ENCODE measurements at places on chromosomes 7 and 10. TPM values are rescaled to one million over a fixed set of nuclear protein-coding genes. Genes with fewer than 3 reads are reported as not detected.

DNA sequence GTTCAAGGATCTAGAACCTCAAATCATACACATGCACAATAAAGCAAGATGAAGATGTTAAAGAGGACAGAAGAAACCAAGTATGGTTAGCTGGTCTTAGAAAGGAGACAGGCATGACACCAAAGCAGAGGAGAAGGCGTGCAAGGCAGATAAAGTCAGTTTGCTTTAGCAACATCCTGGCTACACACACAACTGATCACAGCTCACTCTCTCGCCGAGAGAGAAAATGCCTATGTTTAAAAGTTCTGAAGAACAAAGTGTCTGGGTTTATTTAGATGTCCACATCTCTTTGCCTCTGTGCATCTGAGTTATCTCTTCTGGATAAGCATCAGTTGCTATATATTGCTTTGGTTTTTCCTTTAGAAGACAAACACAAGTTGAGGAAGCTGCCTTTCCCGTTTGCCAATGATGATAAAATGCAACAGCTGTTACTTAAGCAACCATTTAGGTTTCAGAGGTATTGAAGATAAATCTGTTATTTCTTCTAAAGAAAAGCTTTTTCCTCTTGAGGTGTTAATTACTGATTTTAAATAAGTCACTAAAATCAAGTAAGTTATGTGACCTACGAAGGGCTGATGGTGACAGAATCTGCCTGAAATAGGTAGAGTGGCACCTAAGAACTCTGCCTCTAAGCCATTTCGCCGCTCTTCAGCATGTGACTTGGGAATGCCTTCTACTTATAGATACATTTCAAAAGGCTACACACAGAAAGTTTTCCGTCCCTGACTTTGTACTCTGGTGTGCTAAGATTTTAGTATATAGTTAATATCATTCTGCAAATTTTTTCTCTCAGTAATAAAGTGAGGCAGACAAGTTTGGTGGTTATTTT, 146.2 kb upstream of the ASAH2 start:
- no peak for DNase-seq

- DNase-seq: no peak
These were observed 946.3 kb downstream of the CNTNAP2 start for GRCh38 chr7:147062897-147063296.

DNA sequence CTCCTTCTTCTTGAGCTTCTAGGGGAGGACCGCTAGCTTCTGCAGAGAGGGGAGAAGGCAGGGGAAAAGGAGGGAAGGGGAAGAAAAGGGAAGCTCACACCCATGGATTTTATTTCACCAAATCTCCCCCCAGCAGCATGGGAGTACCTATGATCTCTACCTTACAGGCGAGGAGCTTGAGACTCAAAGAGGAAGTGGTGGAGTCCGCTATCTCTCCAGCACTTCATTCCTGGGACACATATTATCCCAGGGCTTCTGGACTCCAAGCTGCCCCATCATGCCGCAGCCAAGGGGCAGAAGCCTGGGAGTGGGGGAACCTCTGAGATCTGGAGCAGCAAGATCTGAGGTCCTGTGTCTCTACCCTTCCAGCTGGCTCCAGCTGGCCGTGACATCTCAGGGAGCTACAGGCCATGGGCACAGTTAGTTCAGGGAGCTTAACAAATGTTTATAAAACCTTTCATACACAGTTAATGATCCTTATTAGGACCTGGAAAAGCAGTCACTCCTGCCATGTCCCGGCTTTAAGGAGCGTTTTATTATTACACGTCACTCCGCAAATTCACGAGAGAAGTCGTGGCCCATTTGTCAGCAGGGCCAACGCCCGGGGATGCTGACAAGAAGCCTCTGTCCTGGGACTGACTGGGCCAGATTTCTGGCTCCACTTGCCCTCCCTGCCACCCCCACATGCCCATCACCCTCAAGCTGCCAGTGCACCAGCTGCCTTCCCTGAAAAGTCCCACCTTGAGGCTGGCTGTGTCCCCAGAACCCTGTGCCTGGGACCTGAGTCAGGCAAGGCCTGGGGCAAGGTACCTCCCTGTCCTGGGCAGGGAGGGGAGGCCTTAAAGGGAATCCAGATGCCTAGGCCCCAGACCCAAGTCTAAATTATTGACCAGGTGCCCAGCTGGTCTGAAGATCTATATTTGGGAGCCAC, 132.1 kb upstream of the ZMIZ1 start:
- no peak for DNase-seq

DNA sequence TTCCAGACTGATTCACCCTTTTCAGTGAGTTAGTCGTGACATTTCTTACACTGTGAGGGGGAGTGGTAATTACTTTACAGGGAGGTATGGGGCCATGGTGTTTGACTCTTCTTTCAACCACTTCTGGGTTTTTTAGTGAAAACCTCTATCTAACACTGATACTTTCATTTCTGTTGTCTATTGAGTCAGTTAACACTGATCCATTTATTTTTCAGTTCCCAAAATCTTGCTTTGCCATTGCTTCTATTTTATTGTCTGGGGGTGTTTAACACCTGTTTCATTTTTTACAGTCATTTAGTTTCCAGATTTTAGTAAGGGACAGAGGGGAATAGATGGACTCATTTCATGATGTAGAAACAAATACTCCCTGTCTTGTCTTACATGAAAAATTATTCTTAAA, 61.5 kb downstream of the HELLS start:
- no peak for DNase-seq

DNA sequence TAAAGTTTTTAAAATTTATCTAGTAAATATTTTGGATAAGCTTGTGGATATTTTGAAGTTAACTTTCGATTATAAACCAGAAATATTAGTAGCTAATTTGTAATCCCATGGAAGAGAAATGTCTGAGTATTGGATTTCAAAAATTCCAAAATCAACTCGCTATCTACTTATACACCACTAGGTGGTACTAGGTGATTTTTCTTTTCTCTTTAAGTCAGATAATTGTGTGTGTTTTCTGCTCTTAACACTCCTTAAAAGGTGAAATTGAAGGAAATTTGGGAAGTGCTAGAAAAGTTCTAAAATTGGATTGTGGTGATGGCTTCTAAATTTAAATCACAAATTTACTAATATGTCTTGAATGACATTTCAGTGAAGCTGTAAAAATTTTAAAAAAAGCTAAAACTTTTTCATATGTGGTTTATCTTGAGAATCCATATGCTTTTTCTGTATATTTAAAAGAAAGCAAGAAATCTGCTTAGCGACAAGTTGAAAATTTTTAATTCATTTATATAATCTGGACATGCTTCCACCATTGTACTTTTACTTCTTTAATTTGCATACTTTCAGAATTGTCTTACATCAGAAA, 90.2 kb downstream of the IPMK start:
- peak; percentile 37 for DNase-seq

DNA sequence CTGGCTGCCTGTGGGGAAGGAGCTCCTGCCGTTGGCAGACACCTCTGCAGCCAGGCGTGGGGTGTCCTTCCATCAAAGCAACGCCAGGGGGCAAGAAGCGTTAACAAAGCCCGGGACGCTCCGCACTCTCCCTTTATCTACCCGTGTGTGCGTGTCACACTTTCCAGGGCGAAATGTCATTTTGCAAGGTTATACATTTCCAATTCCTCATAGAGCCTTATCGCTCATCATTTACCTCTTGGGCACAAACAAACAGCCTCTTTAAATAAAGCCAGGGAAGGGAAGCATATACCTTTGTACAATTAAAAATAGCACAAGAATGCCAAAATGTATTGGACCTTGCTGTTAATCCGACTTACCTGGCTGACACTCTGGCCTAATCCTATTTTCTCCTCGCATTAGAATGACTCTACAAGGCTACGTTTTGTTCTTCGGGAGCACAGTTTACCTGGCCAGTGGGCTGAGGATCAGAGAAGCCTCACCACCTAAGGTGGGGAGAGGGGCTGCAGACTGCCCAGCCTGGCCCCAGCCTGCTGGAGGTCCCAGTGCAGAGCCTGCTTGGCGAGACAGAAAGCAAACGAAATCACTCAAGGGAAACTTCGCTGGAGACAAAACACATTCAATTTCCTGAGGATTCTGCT, 77.6 kb upstream of the EN2 start:
- peak; percentile 71 for DNase-seq

- no peak for DNase-seq
These were observed 13.6 kb downstream of the SNX10 start for GRCh38 chr7:26305090-26305868.

DNA sequence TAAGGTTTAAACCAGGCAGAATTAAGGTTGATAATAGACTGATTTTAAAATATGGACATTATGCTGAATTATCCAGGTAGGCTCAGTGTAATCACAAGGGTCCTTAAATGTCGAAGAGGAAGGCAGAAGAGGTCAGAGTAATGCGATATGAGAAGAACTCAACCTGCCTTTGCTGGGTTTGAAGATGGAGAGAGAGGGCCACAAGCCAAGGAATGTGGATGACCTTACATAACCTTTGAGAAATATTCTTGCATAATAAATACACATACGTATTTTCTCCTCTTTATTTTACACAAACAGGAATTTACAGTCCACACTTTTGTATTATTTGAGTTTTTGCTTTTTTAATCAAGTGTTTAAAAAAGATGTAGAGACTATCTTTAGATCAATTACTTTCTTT, 88.5 kb downstream of the ST7 start:
- no peak for DNase-seq

Gene GRM3
- total RNA-seq: not detected

Gene IDE
- total RNA-seq: 45.8 TPM

DNA sequence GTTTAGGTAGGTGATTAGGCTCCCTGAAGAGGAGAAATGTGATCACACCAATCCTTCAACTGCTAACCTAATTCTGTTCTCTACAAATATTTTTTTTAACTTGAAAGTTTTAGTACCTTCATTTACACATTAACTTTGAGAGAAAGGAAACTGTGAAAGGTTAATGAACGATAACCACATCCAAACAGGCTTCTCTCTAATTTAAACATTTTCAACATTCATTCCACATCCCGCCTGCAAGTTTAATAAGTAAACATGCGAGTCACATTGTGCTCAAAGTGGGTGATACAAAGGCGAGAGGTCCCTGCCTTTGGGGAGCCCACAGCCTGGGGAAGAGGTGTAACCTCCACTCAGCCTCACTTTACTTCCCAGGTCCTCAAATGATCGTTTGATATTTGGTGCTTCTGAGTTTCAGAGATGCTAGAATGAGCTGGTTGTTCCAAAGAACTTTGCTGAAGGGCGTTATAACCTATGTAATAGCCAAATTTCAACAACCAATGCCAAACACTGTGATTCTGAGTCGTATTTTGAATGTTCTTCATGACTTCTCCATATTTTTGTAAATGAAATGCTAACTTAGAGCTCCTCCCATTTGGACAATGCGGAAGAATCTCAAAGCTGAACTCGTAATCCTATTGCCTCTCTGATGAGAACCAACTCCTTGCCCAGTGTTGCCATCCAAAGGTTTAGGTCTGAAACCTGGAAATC, 47.5 kb downstream of the DENND2A start:
- DNase-seq: no peak

GRCh38 chr10:74883428-74883827, 57.0 kb downstream of the KAT6B start:
- no peak for DNase-seq

- peak; percentile 99 for DNase-seq
These were observed 33.5 kb downstream of the DPY19L1 start for GRCh38 chr7:35003679-35004303.

GRCh38 chr7:14073543-14073942, 84.1 kb upstream of the ETV1 start:
- no peak for DNase-seq

Gene CTAGE4
- 0.15 TPM for total RNA-seq

Gene TRIM56
- 4.6 TPM for total RNA-seq

- DNase-seq: no peak
These were observed 7.3 kb downstream of the PGAM2 start for GRCh38 chr7:44057849-44058758.

DNA sequence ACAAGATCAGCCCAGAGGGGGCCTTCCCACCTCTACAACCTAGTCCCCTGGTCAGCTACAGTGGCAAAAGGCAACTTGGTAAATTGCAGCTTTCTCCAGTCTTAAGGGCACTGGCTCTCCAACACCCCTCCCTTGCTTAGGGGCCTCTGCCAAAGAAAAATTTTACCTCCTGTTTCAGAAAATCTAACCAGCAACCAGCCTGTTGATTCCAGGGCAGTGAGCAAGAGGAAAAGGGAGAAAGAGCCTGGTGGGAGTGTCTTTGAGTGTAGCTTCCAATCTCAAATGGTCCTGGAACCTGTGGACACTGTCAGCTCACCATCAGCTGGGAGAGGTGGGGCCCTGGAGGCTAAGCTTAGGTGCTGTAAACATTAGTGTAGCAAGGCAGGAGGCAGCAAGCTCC, 22.9 kb downstream of the ACTR1A start:
- DNase-seq: no peak

GRCh38 chr7:125845686-125846085, 916.1 kb upstream of the POT1 start:
- DNase-seq: no peak

DNA sequence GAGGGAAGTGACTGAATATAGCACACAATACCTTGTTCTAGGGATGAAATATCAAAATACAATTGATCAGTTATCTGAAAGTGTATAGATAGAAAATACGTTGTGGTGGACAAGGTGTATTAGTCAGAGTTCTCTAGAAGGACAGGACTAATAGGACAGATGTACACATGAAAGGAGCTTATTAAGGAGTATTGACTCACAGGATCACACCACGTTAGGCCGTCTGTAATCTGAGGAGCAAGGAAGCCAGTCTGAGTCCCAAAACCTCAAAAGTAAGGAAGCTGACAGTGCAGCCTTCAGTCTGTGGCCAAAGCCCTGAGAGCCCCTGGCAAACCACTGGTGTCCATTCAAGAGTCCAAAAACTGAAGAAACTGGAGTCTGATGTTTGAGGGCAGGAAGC, 406.1 kb downstream of the MDFIC start:
- DNase-seq: no peak

Gene PRLHR
- not detected for total RNA-seq

GRCh38 chr10:42960491-42960990, 116.3 kb upstream of the RET start:
- no peak for DNase-seq

Gene HOGA1
- total RNA-seq: 0.97 TPM

DNA sequence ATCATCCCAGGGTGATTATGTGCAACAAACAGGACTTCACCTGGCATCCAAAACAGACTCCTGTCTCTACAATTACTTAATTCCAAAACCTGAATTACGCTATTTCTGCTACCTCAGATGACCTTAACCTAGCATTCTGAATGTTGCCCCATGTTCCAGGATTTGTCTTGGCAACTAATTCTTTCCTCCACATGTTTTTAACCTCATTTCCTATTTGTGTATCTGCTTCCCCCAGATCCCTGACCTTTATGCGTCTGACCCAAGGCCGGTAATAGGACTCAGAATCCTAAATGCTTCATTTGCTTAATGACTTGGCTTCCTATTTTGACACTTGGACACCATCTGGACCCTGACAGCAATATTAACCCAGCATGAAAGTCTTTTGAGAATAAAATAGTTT, 8.7 kb upstream of the ING3 start:
- no peak for DNase-seq

Data from H4 (cell line).